HT1080 (cell line): ENCODE measurements at places on chromosomes 7 and 10. TPM values are rescaled to one million over a fixed set of nuclear protein-coding genes. Genes with fewer than 3 reads are reported as not detected.

The FMC1 gene
- 8.1 and 13.1 TPM in 2 replicates for total RNA-seq

The ERVW-1 gene
- total RNA-seq: not detected in 2 replicates

The HELLS gene
- 92.2 and 108 TPM in 2 replicates for total RNA-seq

The SLC25A13 gene
- total RNA-seq: 37.5 and 54.8 TPM in 2 replicates

The TPST1 gene
- 46.4 and 51.6 TPM in 2 replicates for total RNA-seq

DNA sequence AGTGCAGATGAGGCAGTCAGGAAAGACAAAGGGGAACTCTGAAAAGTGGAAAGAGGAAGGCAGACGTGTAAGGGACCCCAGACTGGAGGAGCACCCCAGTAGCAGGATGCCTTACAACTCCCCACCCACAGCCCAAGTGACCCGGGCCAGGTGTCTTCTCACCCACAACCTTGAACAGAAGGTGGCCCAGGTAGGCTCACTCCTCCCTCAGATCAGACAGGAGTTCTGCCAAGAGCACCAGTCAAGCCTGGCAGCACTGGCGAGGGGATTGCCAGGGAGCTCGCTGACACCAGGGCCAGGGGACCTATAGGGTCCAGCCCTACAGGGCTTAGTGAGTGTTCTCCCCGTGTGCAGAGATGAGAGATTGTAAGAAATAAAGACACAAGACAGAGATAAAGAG, 27.1 kb upstream of the LMBR1 start:
- DNase-seq: no peak
